ENCODE measurements at places on chromosomes 2 and 18.

DNA sequence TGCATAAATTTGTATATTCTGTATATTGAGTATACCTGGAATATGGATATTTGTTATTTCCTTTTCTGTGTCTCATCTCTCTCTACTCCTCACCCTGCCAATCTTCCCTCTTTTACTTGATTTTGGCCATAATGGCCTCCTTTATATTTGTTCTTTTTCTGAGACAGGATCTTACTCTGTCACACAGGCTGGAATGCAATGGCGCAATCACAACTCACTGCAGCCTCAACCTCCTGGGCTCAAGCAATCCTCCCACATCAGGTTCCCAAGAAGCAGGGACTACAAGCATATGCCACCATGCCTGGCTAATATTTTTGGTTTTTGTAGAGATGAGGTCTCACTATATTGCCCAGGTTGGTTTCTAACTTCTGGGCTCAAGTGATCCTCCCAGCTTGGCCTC lies 30.5 kb downstream of the PREPL start:
- no peak for DNase-seq

DNA sequence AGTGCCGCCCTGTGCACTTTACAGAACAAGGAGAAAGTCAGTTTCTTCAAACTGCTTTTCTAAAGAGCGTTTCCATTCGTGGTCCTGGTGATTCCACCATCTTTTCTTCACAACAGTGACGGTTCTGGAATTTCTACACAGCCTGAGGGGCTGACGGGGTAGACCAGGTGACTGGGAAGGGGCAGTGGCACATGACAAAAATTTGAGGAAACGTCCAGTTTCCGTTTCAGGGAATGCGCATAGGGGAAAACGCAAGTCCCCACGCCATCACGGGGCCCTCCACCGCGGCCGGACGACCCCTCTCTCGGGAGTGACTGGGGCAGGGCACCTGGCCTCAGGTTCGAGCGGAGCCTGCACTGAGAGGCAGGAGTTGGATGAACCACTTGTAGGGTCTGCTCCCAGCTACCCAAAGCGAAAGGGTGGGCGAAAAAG lies 980 bp upstream of the SPTBN1 start:
- DNase-seq, result no peak

DNA sequence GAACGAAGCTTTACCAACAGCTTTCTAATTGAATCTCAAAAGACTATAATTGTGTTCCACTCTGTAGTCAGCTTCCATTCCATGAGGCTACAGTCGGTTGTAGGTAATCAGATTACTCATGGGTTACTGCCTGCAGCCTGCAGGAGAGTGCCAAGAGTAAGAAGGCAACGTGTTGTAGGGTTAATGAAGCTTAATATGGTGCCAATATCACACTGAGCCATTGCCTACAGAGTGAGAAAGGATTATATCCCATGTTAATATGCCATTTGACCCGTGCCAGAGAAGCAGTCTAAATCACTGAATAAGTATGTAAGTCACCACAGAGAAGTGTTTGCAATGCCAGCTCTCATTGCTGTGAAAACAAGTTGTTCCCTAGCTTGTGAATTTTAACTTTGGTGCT lies 734.5 kb upstream of the ACVR2A start:
- no peak for DNase-seq

GRCh38 chr2:17827316-17827715 lies 11.1 kb downstream of the MSGN1 start:
- no peak for DNase-seq

DNA sequence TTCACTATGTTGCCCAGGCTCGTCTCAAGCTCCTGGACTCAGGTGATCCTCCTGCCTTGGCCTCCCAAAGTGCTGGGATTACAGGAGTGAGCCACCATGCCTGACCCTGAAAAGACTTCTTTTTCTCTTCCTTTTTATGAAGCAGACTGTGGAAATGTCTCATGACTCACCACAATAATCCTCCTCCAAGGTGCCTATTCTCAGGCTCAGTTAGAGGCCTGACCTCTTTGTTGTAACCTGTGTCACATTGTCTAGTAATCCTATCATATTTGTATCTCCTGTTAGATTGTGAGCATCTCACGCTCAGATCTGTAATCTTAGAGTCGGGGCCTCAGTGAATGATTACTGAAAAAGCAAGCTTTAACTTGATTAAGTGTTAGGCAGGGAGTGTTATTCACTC lies 18.3 kb upstream of the TAF4B start:
- DNase-seq, result no peak

DNA sequence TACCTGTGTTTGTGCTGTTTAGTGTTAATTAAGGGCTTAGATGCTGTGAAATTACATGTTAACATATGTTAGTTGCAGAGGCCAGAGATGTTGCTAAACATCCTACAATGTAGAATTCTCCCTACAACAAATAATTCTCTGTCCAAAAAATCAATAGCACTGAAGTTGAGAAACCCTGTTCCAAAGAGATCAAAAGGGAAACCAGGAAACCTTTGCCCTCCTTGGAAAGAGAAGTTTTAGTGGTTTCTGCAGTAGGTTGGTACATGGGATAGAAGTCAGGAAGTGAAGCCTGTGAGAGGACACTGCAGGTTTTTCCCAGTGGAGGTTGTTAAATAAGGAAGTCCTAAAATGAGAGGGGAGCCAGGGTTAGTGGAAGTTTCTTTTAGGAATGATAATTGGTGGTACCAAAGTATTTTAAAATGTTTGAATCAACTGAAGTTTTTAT lies 6.3 kb upstream of the RMDN2 start:
- no peak for DNase-seq

DNA sequence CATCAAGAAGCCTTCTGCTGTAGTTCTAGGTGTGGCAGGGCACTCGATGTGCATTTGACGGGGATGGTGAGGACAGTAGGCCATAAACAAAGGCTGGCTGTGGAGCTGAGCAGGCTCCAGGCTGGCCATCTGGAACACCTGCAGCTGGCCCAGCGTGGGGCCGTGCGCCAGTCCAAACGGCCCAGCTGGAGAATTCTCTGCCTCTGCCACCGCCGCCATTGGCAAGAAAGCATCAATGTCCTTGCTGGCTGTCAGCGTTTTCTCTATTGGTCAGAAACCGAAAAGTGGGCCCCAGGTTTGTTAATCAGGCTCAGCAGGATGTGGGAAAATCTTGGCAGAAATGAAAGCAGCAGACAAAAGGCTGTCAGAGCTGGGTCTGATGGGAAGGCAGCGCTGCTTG lies 24.0 kb upstream of the CTIF start:
- no peak for DNase-seq

DNA sequence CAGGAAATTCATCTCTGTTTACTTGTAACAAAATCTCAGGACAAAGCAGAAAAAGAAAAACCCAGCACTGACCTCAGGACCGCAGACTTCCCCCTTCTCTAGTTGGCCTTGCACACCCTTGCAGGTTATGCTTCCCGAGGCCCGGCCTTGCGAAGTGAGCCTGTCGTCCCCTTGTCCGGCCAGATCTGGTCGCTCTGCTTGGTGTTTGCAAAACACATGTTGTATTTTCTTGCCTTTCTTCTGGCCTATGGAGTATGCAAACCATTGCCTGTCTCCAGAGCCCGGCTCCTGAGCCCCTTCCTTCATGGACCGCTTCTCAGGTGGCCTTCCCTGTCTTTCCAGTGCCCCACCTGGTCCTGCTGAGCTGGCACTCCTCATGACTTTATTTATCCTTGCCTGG lies 4.8 kb downstream of the IMPA2 start:
- DNase-seq, result no peak

GRCh38 chr2:135257383-135258090 lies 205.4 kb downstream of the RAB3GAP1 start:
- DNase-seq, result no peak

GRCh38 chr2:143241403-143242088 lies 112.3 kb downstream of the ARHGAP15 start:
- no peak for DNase-seq

DNA sequence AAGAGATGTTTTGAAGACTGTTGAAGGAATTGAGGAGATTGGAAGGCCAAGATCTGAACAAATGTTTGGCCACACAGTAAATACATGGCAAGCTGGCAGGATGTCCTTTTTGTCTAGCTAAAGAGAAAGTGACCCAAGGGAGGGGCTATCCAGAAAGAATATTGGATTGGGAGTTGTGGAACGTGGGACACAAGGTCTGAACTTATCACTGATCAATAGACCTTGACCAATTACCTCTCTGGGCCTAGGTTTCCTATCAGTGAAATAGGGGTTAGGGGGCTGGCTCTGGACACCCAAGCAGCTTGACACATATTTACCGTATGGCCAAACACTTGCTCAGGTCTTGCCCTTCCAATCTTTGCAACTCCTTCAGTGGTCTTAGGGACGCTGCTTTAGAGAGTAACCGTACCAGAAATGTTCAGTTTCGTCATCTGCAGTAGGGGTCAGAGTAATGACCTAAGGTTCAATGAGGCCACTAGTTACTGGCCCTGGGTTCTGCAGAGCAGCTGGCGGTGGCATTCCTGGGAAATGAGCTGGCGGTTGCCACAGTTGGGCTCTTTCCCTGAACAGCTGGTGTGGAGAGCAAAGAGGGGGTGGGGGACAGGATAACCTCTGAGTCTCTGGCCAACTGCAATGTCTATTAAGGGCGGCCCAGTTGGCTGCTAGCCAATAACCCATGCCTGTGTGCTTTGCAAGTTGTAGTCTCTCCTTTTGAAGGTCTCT lies 70.1 kb upstream of the STPG4 start:
- DNase-seq, result no peak

DNA sequence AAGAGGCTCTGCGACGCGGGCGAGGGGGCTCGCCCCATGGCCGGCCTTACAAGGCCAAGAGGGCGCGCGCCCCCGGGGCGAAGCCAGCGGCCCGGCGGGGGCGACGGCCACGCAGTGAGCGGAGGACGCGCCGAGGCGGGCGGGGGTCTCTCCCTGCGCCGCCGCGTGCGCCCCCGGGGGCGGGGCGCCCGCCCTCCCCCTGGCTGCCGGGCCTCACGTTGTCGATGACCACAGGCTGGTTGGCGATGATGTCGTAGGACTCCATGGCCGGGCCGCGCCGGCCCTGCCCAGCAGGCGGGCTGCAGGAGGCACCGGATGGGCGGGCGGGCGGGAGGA lies 250 bp downstream of the ACTR1B start:
- DNase-seq, result no peak

- no peak for DNase-seq
These were observed 126.9 kb upstream of the DAPL1 start for GRCh38 chr2:158668001-158668765.

DNA sequence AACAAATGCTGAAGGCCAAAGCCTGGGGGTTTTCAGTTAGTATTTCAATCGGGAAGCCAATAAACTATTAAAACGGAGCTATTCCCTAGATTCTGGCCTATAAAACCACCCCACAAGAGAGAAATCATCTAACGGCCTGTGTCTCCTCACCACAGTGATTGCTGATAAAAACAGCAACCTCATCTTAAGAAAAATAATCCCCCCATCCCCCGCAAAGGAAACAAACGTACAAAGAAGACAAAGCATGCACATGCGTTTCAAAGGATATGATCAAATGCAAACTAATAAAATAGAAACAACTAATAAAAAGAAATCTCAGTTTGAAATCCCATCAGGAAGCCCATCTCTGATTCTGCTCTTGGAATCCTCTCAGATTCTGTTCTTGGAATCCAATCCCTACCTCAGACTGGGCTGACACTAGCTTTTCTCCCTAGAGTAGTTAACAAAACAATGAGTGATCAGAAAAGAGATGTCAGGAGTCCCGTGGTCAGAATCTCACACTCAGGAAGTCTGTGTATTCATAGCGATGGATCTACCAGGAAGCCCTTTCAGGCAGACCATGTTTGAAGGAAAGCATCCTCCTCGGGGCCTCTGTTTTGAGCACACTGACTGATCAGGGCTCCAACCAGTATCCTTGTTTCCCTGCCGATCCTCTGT lies 150.7 kb downstream of the THADA start:
- DNase-seq, result no peak

- DNase-seq, result no peak
These were observed 127.8 kb downstream of the CCBE1 start for GRCh38 chr18:59569390-59569791.

- DNase-seq, result no peak
These were observed 189.3 kb downstream of the ANAPC1 start for GRCh38 chr2:111694700-111695101.

GRCh38 chr2:229485857-229486256 lies 214.8 kb upstream of the PID1 start:
- DNase-seq, result no peak

DNA sequence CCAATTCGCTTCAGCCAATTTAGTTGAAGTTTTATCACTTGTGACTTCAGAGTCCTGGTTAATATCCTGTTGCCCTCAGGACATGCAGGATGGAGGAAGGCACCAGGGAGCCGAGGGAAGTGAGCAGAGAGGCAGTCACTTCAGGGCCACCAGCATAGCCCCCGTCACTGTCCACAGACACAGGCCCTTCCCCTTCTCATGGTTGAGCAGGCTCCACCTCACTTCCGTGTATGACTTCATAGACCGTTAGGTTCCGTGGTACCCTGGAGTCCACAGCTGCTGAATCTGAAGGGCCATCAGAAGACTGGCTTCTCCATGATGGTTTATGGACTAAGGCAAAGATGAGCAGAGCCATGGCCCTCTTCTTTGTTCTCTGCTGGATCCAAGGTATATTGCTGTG lies at the start of gene C2orf92:
TSS of gene C2orf92 (plus strand) at position 266 of the 400 bp plus-strand sequence. CDS start at position 342, 76 bp downstream.
- DNase-seq, result no peak

DNA sequence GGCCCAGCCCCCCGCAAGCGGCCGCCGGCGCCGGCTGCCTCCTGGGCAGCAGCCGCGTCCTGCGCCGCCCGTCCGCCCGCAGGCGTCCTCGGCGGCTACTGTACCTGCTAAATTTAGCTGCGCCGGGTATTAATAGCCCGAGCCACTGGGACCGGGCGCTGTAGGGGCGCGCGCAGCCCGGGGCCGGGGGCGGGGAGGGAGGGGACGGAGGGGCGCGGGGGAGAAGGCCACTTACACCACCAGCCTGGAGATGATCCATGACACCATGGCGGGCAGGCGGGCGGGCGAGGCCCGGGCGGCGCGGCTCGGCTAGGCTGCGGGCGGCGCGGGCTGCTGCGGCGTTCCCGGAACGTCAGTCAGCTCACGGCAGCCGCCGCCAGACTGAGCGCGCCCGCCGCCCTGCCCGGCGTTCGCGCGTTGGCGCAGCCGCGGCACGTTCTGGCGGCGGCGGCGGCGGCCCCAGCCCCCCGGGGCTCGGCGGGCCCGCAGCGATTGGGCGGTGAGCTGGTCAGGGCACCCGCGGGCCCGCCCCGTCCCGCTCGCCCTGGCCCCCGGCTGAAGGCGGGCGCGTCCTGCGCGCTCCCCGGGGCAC lies at the start of gene REEP1:
TSS of gene REEP1 (minus strand) at position 383 of the 592 bp plus-strand sequence. CDS start at position 267, 116 bp downstream.
- DNase-seq, result no peak

GRCh38 chr2:157395811-157396210 lies 48.1 kb downstream of the CYTIP start:
- DNase-seq, result no peak

Data from stimulated activated CD8-positive, alpha-beta memory T cell treated with anti-CD3 and anti-CD28 coated beads, Interleukin-12 subunit alpha, Interleukin-12 subunit beta, amount 100 ng/mL, for 1 hour (primary cell).